ENCODE measurements at places on chromosomes 12 and 14.

- DNase-seq: no peak
These were observed 784.2 kb downstream of the SLC6A15 start for GRCh38 chr12:84128117-84128991.

DNA sequence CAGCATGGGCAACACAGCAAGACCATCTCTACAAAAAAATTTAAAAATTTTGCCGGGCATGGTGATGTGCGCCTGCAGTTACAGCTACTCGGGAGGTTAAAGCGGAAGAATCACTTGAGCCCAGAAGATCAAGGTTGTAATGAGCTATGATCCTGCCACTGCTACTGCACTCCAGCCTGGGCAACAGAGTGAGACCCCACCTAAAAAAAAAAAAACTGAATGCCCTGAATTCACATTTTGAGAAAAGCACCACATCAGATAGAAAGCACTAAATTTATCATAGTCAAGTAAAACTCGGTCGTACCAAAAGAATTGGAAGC is 24.1 kb upstream of the AP4S1 start:
- DNase-seq: no peak

DNA sequence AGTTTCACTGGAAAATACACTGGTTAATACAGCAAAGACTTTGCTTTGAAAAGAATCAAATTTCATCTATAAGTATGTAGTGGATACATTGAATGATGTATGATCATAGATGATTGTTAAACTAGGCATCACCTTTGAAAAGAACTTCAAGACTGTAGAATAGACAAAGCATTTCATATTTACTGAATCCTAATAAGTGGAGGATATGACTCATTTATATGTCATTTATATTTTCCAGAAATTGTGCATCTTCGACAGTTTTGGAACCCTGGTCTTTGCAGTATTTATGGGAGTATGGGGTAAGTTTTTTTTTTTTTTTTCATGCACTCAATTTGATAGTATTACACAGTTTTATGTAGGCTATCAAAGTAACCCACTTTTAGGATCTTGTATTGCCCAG is 161.9 kb downstream of the ANO6 start:
- no peak for DNase-seq

DNA sequence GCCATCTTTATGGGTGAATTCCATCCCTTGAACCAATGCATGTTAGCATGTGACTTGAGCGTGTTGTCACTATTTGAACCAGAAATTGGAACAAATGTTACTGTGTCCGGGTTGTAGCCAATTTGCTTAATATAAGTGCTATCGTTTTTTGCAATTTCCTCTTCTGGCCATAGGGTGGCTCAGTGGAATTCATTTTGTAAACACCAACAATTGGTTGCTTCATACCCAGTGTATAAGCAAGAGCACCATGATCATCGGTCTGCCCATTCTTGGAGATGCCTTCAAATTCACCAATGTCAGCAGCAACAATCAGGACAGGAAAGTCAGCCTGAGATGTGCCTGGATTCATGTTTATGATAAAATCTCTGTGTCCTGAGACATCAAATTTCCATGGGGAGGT is 5.0 kb upstream of the NEDD1 start:
- peak; percentile 15 for DNase-seq

DNA sequence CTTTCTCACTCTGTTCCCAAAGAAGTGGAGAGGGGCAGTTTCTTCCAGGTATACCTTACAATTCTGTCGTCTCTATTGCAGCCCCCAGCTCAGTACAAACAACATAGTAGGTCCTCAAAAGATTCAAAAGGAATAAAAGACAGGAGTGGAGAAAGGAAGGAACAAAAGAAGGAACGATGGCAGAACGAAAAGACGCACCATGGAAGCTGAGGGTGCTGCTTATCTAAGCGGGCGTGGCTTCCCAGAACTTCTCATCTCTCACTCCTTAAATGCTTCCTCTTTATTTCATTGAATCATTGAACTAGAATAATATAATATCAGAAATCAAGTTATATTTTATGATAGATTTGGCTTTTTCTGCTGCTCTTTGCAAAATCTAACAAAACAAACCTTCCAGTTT is 13.7 kb upstream of the LTA4H start:
- no peak for DNase-seq

GRCh38 chr14:103569408-103569807 is 6.6 kb downstream of the COA8 start:
- no peak for DNase-seq

GRCh38 chr14:22606380-22606779 is 8.3 kb downstream of the ABHD4 start:
- no peak for DNase-seq

DNA sequence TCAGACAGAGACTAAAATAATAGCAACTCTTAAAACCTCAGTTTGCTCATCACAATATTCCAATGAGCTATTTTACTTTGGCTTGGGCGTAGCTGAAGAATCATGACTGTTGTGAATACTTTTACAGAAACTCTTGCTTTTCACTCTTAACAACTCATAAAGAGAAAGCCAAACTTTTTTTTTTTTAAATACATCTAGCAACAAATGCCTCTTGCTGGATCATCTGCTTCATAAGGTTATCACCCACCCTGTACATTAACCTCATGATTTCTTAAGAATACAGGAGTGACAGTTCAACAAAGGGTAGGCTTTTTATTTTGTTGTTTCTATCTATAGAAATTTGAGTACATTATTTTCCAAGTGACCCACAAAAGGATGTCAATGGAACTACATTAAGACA is 307.4 kb upstream of the DDHD1 start:
- no peak for DNase-seq

GRCh38 chr12:82436354-82436753 is 78.0 kb downstream of the METTL25 start:
- DNase-seq: no peak

GRCh38 chr14:60339571-60339970 is 90.5 kb downstream of the PPM1A start:
- DNase-seq: no peak

DNA sequence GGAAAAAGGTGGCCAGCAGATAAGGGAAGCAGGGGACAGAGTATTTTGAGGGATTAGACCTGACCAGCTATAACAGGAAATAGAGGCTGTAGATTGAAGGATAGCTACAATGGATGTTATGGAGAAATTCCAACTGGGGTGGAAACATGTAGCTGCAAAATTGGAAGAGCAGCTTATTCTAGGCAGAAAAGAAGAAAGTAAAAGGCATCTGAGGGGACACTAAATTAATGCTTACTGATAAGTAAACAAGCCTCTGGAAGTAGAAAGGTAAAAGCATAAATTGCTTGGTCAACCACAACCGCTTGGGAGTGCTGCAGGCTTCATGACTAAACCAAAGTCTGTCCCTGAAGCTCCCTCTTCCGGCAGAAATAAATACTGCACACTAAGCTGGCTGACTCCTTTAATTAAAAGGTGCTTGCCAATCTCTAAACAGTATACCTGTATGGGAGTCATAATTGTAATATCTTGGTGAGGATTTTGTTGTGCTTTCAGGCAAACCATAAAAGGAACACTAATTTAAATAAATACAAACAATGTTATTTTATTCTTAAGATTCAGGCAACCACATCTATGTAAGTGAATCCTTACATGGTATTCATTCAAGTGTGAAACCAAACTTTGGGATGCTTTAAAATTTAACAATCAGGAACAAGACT is 7.7 kb downstream of the UBC start:
- peak; percentile 91 for DNase-seq

DNA sequence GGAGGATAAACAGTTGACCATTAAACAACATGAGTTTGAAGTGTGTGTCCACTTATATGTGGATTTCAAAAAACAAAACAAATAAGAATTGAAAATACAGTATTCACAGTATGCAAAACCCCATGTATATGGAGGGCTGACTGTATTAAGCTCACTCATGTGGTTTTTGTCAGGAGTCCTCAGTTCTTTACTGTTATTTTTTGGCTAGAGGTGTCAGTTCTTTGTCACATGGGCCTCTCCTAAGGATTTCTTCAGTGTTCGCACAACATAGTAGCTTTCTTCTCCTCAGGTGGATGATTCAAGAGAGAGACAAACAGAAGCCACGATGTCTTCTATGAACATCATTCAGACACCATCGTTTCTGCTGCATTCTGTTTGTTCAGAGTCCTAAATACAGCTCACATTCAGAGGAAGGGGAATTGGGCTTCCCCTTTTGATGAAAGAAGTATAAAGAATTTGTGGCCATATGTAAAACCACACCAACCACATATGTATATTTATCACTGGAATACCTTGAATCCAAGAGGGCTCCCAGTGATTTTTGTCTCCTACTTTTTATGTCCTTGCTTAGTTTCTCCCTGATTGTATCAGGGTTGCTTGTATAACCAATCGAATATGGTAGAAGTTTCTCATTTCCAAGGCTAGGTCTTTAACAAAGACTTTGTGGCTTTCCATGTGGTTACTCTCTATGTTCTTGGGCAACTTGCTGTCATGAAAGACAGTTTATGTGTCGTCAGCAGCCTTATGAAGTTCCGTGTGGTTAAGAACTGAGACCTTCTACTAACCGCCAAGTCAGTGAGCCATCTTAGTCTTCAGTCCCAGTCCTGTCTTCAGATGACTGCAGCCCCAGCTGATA is 18.9 kb downstream of the MNAT1 start:
- DNase-seq: peak; percentile 7

- no peak for DNase-seq
These were observed 2.4 kb downstream of the E2F7 start for GRCh38 chr12:77062846-77063461.

- DNase-seq: no peak
These were observed 99.7 kb downstream of the ZFP36L1 start for GRCh38 chr14:68692916-68693771.

GRCh38 chr12:110100315-110100970 is 23.7 kb upstream of the IFT81 start:
- DNase-seq: peak; percentile 42

- no peak for DNase-seq
These were observed 19.8 kb downstream of the ABCC9 start for GRCh38 chr12:21921436-21921835.

DNA sequence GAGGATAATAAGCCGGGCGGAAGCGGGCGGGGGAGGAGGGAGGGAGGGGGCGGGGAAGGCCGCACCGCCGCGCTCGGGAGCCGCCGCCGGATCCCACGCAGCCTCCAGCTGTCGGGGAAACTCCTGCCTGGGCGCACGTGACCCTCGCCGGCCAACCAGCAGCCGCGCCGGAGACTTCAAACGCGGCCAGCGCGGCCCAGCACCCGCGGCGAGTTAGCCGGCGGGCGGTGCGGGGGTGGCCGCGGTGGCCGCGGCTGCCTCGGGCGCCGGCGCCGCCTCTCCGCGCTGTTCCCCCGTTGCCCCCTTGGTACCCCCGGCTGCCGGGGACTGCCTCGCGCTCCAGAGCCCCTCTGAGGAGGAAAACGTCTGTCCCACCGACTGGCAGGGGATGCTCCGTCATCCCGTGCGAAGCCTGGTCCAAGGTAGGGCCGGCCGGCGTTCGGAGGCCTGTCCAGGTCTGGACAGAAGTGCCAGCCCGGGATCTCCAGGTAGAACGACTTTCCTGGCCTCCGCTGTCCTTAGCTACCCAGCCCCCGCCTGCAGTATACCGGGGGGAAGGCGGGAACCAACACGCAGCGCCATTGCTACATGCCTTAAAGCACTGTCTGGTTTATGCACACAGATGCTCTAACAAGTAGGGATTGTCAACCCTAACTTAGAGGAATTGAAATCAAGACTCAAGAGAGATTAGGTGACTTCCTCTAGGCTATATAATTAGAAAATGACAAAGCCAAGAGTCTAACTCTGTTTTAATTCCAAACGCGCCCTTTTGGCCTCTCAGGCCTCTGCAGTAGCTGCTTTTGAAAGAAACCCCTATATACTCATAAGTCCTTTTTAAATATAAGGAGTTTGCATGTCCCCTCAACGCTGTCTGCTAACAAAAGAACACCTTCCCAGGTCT is at the start of gene YAF2:
Gene YAF2, minus strand, starts transcription at position 9 of the 901 bp plus-strand sequence. CDS start 68 bp downstream, outside the sequence.
- DNase-seq: peak; percentile 82

- DNase-seq: peak; percentile 28
These were observed 50.1 kb downstream of the LRCOL1 start for GRCh38 chr12:132560364-132560613.

GRCh38 chr12:45883187-45883586 is 107.2 kb downstream of the SCAF11 start:
- DNase-seq: no peak

GRCh38 chr12:15788233-15789219 is 662 bp downstream of the EPS8 start:
- DNase-seq: no peak

- DNase-seq: no peak
These were observed 1613.4 kb upstream of the SEL1L start for GRCh38 chr14:83147006-83147405.

DNA sequence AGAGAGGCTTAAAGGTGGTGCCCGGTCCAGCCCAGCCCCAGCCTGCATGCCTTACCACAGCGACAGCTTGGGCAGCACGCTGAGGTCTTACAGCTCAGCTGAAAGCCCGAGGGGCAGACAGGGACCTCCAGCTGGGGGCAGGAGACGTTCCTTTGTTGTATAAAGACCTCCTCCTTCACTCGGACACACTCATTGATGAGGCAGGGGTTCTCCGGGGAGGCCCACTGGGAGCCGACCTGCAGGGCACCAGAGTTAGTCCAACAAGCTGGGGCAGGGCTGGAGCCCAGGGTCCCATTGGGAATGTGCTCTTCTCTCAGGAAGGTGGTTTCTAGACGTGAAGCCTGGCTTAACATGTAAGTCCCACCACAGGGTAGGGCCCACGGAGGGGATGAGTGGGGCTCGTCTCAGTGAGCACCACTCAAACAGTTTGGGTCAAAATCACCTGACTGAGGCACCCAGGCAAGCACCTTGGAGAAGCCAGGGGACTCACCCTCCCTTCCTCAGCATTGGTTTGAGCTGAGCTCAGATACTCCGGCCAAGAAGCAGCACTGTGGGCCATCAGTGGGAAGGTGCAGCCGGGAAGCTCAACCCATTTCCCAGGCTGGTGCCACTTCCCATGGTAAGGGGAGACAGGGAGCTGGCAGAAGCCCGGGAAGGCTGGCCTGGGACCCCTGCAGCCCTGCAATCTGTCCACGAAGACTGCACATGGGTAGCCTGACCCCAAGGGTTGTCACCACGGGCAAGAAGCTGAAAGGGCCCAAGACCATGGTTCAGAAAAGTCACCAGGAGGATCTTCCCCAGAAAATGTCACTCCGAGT is 24.3 kb upstream of the ANO2 start:
- no peak for DNase-seq

- DNase-seq: no peak
These were observed 16.4 kb upstream of the LMO3 start for GRCh38 chr12:16622338-16622737.

DNA sequence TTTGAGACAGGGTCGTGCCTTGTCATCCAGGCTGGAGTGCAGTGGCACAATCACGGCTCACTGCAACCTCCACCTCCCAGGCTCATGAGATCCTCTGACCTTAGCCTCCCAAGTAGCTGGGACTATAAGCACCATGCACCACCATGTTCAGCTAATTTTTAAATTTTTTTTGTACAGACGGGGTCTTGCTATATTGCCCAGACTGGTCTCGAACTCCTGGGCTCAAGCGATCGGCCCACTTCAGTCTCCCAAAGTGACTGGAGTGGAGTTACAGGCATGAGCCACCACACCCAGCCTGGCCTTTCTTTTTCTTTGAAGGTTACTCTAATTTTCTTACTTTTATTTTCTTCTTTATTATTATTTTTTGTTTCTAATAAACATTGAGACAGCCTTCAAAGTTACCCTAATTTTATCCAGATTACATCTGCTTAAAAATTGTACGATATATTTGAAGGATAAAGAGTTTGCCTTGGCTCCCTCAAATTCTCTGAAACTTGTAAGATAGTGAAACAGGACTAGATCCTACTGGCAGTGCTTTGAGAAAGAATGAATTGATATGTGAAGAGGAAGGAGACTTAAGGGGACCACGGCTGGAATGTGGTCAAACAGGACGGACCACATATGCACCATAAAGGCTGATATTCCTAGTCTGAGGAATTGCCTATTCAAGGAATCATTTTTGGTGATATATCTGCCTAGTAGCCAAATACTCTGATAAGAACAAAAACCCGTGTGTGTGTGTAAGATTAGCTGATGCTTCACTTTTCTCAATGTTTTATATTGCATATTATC is 14.1 kb upstream of the SINHCAF start:
- DNase-seq: no peak

All from CD4-positive, CD25-positive, alpha-beta regulatory T cell (primary cell).